GM12878 (cell line): ENCODE measurements at places on chromosomes 5 and 9. TPM values are rescaled to one million over a fixed set of nuclear protein-coding genes. Genes with fewer than 3 reads are reported as not detected.

GRCh38 chr5:180119903-180120236, 48.3 kb upstream of the RNF130 start:
- H3K27me3 ChIP-seq: no peaks in the 10 kb centered on the region
- no peak overlapping the region for H3K27ac ChIP-seq
- H3K36me3 ChIP-seq: no peaks in the 10 kb centered on the region
- no peaks in the 10 kb centered on the region for H3K4me1 ChIP-seq

DNA sequence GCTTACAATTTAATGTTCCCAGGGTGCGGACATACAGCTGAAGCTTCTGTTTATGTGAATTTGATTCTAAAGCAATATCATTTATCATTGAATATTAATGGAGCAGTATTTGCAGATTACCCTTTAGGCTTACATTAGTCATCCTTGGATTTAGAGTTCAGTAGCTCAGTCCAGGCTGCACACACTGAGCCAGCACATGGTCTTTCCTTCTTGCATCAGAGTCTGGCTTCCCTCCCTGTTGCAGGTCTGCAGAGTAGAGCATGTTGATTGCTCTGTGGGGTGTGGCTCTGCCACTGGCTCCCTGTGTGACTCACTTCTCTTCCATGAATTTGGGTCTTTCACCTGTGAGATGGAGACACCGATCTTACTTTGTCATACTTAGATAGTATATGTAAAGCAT, 36.8 kb downstream of the NSG2 start:
- no peaks in the 10 kb centered on the region for H3K36me3 ChIP-seq
- no peak overlapping the region for H3K4me3 ChIP-seq
- DNase-seq: no peak
- H3K27ac ChIP-seq: no peak overlapping the region
- H3K4me1 ChIP-seq: no peaks in the 10 kb centered on the region

Gene LHX3
- not detected in 2 replicates for total RNA-seq

DNA sequence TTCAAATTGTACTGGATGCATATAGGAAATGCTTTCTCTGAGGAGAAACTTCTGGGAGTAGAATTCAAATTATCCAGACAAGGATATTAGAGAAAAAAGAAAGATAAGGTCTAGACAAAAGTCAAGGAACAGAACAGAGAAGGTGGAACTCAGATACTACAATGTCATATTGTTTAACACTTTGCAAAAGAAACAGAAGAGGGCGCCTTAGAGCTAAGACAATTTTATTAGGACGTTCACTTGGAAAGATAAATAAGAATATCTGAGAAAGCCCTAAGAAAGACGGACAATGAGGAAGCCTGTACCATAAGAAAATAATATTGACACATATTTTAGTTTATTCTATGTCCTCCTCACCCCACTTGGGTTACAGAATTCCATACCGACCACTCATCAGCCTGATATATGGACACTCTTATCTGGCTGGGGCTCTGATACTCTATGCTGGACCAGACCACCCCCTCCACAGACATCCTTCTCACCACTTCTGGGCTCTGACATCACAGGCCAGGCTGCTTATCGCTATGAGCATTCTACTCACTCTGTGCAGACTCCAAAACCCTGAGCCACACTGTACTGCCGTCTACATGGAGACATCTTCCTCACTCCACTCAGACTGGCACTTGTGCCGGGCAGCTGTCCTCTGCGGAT, 9.1 kb upstream of the AK3 start:
- no peak for DNase-seq
- no peaks in the 10 kb centered on the region for H3K36me3 ChIP-seq
- H3K27me3 ChIP-seq: no peaks in the 10 kb centered on the region
- H3K4me1 ChIP-seq: peaks cover 4% of the 10 kb centered on the region; the same call in 1 of the 2 replicates
- no peak overlapping the region for H3K4me3 ChIP-seq
- no peak overlapping the region for H3K27ac ChIP-seq

Gene IFNA21
- not detected in 2 replicates for total RNA-seq

Gene OR1Q1
- total RNA-seq: not detected in 2 replicates

DNA sequence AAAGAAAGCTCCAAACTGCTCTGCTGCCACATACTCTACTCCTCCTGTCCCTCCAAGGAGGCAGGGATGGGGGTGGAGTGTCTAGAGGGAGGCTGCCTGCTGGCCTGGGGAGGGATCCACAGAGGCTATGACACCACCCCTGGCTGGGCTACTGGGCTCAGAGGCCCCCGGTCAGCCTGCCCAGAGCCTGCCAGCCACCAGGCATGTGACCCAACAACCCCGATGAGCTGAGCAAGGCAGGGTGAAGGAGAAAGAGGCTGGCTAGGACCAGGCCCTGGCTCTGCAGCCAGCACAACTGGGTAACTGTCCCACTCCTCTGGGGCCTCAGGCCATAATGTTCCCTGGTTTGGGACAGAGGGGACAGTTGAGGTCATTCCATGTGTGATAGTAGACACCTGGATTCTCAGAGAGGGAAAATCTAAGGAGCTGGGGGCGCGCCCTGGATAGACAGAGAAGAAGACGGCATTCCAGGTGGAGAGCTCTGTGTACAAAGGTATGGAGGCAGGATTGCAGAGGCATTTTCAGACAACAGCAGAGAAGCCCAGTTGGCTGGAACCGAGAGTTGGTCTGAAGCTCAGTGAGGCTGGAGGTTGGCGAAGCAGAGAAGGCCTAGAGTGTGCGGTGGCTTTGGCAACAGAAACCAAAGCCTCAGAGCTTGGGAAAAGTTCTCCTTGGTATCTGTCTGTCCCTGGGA, 33.8 kb upstream of the IL17B start:
- H3K36me3 ChIP-seq: no peaks in the 10 kb centered on the region
- H3K4me3 ChIP-seq: no peak overlapping the region
- no peak for DNase-seq
- H3K27me3 ChIP-seq: peaks cover 2% of the 10 kb centered on the region; the same call in 1 of the 2 replicates

Gene POU5F2
- total RNA-seq: 0.40 and 0.59 TPM in 2 replicates

Gene KLF9
- total RNA-seq: 0.95 and 1.1 TPM in 2 replicates

DNA sequence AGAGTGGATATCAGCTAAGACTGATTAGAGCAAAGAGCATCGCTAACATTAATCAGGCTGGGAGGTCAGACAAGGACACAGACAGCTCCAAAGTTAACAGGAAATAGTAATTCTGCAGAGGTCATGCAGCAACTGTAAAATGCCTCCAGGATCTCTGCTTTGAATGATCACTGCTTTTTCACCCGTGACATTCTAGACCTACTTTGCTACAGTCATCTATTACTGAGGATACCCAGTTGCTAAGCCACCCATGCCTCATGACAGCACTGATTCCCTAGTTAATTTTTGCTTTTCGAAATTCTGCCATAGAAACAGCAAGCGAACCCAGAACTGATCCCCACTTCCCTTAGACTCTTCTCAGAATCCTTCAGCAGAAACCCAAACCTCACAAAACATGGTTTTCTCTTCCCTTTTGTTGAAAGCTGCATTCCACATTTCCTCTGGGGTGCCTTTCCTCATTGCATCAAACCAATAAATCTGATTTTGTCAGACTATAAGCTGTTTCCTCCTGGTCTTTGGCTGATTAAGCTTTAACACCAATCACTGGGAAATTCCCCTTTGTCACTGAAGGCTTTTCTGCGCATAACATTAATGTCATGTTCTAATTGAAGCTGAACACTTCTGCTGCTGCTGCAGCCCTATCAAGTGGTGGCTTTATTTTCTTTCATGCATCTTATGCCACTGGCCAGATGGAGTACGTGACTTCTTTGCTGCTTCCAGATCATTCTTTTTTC, 201.1 kb upstream of the CHD1 start:
- no peak for DNase-seq
- H3K27me3 ChIP-seq: no peaks in the 10 kb centered on the region
- H3K4me1 ChIP-seq: no peaks in the 10 kb centered on the region
- no peak overlapping the region for H3K4me3 ChIP-seq

- H3K27ac ChIP-seq: no peak overlapping the region
- no peaks in the 10 kb centered on the region for H3K27me3 ChIP-seq
- no peaks in the 10 kb centered on the region for H3K4me1 ChIP-seq
- no peaks in the 10 kb centered on the region for H3K36me3 ChIP-seq
Measured at GRCh38 chr5:94276048-94276447, 342.4 kb downstream of the KIAA0825 start.

DNA sequence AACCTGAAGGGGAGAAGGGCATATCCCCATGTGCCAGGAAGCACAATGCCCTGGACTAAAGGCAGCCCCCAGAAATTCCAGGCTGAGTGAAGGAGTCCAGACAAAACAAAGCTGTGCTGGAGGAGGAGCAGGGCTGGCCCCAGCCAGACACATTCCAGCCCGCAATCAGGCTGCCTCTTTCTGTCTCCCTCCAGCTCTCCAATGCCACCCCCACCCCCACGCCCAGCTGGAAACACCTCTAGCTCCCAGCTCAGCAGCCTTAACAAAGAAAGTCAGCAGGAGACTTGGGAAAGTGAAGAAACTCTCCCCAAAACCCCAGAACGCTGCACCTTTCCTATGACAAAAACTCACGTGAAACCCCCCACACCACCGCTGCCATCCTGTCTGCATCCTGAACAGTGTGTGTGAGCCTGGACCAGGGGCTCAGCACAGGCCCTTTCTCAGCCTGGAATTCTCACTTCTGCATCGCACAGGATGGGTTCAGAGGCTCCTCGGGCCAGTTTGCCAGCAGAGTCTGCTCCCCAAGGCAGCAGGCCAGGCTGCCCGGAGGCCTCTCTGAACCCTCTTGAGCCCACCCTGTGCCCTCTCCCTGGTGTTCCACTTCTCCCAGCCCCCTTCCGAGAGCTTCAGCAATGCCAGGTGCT, 96.2 kb upstream of the ICE1 start:
- no peaks in the 10 kb centered on the region for H3K4me1 ChIP-seq
- no peak overlapping the region for H3K4me3 ChIP-seq
- no peaks in the 10 kb centered on the region for H3K36me3 ChIP-seq
- no peaks in the 10 kb centered on the region for H3K27me3 ChIP-seq

DNA sequence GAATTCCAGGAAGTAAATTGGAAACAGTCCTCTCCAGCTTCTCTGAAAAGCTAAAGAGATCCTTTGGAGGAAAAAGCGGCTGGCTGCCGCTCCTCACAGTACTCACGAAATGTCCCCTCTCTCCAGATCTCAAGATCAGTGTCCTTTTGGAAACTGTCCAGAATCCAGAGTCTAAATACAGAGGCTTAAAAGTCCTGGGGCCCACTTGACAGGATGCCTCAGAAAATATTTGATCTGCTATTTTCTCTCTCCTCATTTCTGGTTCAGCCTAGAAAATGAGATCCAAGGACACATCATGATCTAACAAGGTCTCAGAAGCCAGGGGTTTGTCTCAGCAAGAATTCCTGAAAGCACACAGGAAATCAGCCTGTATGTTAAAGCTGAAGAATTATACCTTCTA, 7.2 kb downstream of the C1QTNF2 start:
- no peaks in the 10 kb centered on the region for H3K36me3 ChIP-seq
- H3K4me1 ChIP-seq: no peaks in the 10 kb centered on the region

GRCh38 chr5:166369346-166369745, 1922.1 kb upstream of the WWC1 start:
- H3K4me3 ChIP-seq: no peak overlapping the region
- no peaks in the 10 kb centered on the region for H3K36me3 ChIP-seq
- H3K27ac ChIP-seq: no peak overlapping the region
- H3K4me1 ChIP-seq: no peaks in the 10 kb centered on the region
- no peaks in the 10 kb centered on the region for H3K27me3 ChIP-seq

DNA sequence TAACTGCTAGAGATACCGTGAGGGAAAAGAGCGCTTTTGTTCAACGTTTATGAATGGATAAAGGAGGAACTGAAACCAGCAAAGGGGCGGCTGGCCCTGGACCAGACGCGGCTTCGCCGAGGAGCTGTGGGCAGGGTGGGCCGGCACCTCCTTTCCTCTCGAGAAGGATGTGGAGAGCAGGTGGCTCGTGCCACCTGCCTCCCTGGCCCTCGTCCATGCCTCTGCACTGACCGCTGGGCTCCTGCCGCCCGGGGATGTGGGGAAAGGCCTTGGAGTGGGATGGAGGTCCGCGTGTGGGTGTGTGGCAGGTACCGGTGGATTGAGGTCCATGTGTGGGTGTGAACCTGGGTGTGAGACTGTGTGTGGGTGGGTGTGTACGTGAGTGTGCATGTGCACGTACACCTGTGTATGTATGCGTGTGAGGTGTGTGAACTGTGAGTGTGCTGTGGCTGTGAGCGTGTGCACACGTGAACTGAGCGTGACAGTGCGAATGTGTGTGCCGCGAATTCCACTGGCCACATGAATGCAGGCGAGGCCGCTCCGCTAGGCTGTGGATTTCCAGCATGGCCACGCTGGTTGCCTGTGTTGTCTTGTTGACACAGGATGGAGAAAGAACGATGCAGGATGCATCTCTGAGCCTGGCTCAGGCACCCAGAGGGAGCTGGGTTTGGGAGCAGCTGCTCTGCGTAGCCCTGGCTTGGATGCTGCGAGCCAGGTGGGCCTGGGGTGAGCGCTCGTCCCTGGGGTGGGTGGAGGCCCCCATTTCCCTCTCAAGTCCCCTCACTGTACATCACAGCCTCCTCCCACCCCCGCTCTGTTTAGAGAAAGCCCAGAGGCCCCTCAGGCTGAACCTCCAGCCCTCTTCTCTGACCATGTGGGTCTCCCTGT, 4.4 kb upstream of the CEP72 start:
- no peaks in the 10 kb centered on the region for H3K36me3 ChIP-seq
- peaks cover 20% of the 10 kb centered on the region for H3K4me1 ChIP-seq
- DNase-seq: peak; percentile 23
- H3K4me3 ChIP-seq: no peak overlapping the region

GRCh38 chr5:122844136-122844909, 1.1 kb upstream of the SNX24 start:
- H3K4me3 ChIP-seq: peak overlapping the region; percentile 71
- peaks cover 6% of the 10 kb centered on the region for H3K4me1 ChIP-seq
- H3K36me3 ChIP-seq: no peaks in the 10 kb centered on the region
- no peak overlapping the region for H3K27ac ChIP-seq
- no peak for DNase-seq

DNA sequence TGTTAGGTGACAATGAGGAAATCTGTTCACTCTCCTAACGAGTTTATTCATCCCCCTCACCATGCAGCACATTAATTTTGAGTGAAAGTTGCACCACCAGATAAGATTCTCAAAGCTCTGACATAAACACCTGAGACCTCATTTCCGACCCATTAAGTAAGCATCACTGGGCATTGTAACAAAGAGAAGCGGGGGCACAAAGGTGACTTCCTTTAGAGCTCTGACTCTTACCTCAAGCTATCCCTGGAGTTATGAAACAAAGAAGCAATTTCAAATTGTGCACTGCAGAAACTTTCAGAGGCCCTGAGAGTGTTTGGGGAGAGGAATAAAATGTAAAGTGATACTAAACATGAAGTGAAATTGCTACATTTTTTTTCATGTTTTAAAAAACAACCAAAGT, 29.5 kb downstream of the C5orf15 start:
- H3K4me3 ChIP-seq: no peak overlapping the region
- peaks cover 41% of the 10 kb centered on the region for H3K4me1 ChIP-seq
- no peak for DNase-seq
- no peaks in the 10 kb centered on the region for H3K27me3 ChIP-seq
- no peaks in the 10 kb centered on the region for H3K36me3 ChIP-seq
- H3K27ac ChIP-seq: peak overlapping the region; percentile 70

DNA sequence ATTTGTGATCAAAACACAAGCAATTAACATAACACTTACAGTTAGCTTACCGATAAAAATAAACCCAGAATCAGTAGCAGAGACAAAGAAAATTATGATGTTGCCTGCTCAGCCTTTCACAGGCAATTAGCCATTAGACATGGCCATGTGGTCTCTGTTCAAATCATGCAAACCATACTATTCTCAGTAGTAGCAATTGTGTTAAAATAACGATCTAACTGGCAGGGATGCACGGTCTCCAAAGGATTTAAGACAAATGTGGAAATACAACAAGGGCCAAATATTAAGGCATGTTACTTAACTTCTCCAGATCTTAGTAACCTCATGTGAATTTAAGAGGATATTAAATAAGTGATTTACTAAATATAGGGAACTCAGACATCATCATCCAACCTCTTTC, 59.5 kb downstream of the PTBP3 start:
- no peak for DNase-seq
- no peaks in the 10 kb centered on the region for H3K36me3 ChIP-seq
- no peak overlapping the region; the same call in 1 of the 2 replicates for H3K27ac ChIP-seq
